ENCODE measurements at places on chromosomes 5 and 9. TPM values are rescaled to one million over a fixed set of nuclear protein-coding genes. Genes with fewer than 3 reads are reported as not detected.

DNA sequence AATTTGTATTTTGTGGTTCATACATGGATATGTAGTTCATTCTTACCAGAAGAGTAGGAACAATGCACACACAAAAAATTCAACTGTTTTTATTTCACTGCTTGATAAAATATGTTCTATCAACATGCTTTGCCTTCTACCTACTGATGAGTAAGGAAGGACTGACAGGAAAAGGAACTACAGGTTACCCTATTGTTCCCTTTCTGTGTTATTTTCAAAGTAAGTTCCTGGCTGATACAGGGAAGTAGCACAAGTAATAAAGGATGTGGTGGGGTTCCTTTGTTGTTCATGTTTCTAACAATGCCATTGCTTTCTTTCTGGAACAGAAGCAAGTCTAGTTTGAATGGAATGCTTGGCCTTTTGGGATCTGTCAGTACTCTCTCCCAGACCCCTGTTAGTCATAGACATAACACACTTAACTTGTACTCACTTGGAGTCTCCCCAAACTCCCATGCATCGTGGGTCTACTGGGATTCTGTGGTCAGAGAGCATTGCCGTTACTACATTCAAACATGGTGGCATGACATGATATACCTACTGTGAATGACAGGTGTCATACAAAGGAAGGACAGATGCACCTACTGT, 20.2 kb upstream of the ALDOB start:
- no peak for DNase-seq

DNA sequence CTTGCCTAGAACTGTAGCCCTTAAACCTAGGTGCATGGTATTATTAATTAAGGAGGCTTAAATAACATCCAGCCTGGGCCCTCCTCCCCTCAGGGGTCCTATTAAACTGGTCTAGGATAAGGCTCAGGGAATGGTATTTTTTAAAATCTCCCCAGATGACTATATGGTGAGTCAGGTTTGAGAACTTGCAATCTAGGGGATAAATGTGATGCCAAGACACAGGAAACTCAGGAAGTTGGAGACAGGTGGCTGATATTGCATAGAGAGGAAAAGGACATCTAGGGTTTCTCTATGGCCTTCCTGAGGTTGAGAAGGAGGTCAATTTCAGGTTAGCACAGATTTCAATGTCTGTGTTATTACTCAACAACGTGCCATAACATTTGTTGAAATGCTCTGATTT, 581.0 kb downstream of the TLE1 start:
- DNase-seq, result no peak

DNA sequence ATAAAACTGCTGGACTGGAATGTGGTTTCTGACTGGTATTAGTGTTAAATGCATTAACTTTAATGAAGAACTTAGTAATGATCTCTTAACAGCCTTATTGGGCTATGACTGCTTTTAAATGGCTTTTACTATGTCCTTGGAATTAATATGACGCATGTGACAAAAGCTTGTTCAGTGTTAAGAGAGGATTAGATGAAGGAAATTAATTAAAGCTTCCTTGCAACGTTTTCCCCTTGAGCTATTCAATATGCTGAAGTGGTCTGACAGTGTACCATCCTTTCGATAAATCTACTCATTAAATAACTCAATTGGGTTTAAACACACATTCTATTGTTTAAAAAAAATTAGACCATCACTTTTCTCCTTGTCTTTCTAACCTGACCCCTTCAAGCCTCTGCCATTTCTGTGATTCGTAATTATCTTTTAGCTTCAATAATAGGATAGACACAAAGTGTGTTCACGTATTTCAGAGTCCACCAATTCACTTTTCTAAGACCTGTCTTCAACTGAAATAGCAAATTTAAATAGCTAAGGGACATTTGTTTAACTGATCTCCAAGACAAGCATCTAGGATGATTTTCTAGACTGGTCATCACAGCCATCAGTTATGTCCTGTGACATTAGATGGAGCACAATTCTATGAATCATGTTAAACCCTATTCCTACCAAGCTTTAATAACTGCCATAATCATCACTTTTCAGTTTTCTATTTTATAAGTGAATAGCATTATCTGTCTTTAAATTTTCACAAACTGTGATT, 1258.0 kb upstream of the CDH9 start:
- no peak for DNase-seq

GRCh38 chr5:134003817-134004625, 754 bp downstream of the VDAC1 start:
- DNase-seq, result peak; percentile 20

GRCh38 chr5:67206929-67207328, 10.3 kb upstream of the CD180 start:
- peak; percentile 84 for DNase-seq

DNA sequence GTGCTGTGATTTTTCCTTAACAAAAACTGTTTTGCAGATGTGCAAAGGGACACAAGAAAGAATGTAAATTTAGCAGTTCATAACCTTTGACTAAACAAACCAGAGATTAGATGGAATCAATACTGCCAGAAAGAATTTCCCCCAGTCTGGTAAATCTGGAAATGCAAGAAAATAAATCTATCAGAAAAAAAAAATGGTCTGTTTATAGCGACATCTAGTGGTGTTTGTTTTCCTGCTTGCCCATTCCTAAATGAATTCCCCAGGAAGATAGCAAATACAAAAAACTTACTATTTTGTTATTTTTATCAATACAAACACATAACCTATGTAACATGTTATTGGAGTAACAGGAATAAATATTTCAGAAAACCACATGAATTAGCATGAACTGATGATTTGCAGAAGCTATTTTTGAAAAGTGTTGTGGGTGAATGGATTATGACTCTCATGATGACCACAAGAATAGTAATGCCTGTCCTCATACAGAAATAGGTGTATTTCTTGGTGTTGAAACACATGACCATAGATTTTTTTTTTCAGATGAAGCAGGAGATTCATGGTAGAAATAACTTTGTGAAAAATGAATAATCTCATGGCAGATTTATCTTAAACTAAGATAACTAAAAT, 1703.8 kb downstream of the MAT2B start:
- DNase-seq, result peak; percentile 11

DNA sequence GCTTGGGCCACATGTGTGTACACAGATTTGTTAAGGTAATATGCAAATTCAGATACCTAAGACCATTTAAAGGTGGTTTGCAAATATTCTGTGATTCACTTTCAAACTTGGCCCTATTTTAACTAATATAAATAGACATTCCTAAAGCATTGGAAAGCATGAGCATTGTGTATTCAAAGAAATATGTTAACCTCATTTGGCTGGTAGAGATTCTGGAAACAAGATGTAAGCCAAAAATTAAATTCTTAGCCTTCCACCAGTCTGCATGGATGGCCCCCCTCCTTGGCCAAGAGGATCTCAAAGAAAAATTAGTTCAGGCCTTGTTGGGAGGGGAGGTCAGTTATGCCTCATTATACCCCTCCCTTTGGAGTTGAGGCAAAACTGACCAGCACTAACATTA, 38.7 kb upstream of the C6 start:
- no peak for DNase-seq

DNA sequence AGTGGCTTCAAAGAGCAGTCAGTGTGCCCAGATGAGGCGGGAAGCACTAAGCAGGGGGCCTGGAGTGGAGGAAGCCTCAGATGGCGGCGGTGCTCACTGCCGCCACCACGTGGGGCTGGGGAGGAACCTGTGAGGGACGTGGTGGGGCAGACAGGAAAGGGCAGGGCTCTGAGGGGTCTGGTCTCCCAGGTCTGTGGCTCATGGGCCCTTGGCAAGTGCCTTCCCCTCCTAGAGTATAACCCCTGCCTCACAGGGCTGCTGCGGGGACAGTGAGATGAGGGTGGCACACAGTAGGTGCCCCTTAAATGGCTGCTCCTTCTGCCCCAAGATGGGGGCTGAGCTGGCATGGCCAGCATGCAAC, 26.6 kb downstream of the NR5A1 start:
- no peak for DNase-seq

- no peak for DNase-seq
Observed at GRCh38 chr5:67093279-67093678, 103.3 kb downstream of the CD180 start.

DNA sequence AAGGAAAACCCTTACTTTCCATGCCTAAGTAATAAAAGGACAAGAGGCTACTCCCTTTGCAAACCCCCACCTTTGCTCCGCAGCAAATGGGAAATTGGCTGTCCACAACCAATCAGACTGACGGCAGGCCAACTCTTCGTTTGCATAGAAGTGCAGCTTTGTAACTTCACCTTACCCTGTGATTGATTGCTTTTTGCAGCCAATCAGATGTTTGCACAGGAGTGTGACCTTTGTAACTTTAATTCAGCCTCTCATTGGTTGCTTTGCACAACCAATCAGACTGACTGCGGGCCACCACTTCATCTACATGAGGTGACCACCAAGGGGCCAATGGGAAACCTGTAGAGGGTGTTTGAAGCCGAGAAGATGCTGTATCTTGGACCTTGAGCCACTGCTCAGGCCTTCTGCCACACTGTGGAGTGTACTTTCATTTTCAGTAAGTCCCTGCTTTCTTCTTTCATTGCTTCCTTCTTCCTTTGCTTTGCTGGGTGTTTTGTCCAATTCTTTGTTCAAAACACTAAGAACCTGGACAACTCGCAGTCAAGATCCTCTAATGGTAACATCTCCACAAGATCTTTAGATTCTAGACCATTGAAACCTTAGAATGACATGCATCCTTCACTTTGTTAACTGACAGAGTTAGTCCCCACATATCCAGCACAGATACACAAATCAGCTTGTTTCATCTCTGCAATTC, 51.3 kb upstream of the FREM1 start:
- DNase-seq, result no peak

DNA sequence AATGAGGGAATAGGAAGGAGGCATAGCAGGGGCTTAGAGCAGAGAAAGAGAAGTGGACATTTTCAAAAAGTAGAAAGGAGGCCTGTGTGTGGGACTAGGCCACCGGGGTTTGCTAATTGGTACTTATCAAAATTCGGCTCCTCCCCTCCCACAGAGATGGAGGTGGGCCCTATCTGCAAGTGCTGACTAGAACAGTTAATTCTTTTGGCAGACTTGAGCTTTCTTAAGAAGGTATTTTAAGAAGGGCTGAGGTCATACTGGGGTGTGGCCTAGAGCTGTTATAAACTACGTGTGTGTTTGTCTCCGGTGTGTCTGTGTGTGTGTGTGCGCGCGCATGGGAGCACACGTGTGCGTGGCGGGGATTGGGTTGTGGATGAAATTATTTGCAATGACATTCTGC, 1086.5 kb downstream of the EFNA5 start:
- DNase-seq, result no peak

DNA sequence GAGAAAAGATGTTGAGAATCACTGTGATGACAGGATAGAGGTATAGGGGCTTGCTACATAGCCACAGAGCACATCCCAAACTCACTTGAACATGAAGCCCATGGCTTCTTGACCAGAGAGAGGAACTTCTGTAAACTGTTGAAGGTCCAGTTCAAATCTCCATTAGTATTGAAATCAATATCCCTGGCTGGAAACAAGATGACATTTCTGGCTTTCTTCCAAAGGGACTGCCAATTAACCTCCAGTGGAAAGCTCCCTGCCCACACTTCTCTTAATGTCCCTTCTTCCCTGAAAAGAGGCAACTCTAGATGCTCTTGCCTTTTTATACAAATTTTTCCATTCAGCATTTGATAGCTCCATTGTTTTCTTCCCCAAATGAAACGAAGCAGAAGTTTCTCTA, 612.1 kb downstream of the EBF1 start:
- no peak for DNase-seq

- no peak for DNase-seq
Observed at GRCh38 chr9:107033966-107034365, 171.0 kb downstream of the ZNF462 start.

LHX3 gene
- not detected for total RNA-seq

ASPN gene
- total RNA-seq, result 6.7 TPM

SLC1A1 gene
- 0.64 TPM for total RNA-seq

WNK2 gene
- not detected for total RNA-seq

Data from HFFc6 (cell line).